ENCODE measurements at places on chromosomes 7 and 10.

DNA sequence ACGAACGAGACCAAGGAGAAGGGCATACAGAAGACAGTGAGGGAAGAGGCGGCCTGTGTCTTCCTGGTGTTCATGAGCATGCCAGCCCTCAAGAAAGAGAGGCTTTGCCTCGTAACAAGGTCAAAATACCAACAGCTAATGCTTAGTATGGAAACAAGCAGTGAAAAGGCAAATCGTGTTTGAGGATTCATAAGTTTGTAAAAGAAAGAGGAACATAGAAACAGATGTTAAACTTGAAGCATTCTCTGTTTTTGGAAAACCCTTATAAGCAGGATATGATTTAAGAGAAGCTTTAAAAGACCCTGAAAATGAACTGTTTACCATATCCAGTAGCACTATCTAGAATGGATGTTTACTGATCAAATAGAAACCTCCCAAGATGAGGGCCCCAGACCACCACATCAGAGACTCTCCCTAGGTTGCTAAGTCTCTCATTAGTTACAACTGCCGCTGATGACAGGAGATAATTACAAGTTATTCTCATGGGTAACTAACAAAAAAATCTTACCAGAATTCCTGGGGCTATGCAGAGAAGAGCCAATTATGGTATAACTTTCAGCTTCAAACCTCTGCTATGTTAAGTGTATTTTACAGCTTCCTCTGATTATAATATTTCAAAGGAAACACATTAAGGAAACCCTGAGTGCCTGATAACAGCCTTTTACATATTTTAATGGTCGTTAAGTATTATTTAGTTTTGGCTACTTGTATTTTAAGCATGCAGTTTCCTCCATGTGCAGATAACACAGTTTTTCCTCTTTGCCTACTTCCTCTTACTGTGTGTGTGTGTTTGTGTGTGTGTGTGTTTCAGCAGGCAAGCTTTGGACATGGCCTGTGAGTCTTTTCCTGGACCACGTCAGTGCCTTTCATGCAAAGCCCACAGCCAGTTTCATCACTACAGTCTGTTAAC is 17.9 kb downstream of the JCAD start:
- DNase-seq, result no peak

DNA sequence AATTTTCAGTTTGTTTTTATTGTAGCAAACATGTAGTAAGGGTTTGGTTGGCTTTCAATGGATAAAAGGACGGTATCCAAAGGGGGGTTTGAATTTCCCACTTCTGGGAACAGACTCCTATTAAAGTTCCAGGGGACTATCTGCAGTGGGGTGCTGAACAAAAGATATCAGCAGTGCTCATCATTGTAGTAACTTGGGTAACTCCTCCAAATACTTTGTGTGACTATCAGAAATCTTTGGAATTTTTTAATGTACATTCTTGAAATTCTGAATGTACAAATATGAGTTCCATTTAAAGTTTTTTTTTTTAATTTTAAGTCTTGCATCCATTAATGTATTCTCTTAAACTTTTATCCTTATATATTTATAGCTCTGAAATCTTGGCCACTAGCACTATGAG is 42.1 kb downstream of the CYP51A1 start:
- peak; percentile 15 for DNase-seq

- DNase-seq, result peak; percentile 22
Observed at GRCh38 chr10:92239600-92240288, 51.1 kb downstream of the CPEB3 start.

- DNase-seq, result no peak
Observed at GRCh38 chr7:132778761-132779160, 202.5 kb upstream of the PLXNA4 start.

DNA sequence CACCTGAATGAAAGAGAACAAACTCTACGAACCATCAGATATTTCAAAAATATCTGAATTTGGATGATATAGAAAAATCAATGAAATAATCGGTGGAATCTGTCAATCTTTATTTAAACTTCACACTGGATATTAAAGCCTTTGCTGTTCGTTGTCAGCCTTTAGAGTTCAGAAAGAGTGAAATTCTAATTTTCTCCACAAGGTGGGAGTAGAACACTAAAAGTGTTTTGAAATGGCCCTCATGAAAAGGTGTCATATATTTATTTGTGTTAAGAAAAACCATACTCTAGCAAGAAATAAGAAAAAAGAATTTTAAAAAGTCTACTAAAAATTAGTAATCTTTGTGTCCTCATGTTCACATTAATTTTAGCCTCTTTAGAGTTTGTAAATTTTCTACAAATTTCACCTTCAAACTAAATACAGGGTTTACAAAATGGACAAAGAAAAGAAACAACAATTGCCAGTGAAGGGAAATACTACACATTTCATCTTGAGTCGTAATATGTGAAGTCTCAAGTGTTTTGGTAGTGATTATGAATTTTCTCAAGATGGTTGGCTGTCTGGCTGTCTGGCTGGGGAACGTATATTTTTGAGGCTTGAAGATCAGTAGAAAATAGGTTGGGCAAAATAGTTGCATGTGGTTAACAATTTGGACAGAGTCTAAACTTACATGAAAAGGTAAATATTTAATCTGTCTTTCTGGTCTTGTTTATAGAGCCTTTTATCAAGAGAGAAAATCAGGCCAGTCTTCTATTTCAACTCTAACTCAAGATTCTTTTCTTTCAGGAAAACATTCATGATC is 43.7 kb downstream of the DNAJB9 start:
- peak; percentile 31 for DNase-seq

DNA sequence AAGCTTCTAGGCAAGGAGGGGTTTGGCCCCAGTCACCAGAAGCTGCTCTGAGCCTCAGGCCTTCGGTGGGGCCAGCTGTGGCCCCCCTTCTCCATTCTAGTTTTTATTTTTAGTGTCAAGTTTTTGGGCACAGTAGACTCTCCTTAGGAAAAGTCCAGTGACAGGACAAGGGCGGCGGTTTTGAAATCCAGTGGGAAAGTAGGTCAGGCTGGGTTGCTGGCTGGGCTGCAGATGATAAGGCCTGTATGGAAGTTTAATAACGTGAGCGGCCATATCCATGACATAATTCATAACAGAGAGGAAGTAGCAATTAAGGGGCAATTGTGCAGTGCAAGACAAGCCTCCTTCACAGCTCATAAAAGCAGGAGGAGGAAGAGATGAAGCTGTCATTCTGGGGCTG is 87.1 kb upstream of the ZNF716 start:
- DNase-seq, result no peak

DNA sequence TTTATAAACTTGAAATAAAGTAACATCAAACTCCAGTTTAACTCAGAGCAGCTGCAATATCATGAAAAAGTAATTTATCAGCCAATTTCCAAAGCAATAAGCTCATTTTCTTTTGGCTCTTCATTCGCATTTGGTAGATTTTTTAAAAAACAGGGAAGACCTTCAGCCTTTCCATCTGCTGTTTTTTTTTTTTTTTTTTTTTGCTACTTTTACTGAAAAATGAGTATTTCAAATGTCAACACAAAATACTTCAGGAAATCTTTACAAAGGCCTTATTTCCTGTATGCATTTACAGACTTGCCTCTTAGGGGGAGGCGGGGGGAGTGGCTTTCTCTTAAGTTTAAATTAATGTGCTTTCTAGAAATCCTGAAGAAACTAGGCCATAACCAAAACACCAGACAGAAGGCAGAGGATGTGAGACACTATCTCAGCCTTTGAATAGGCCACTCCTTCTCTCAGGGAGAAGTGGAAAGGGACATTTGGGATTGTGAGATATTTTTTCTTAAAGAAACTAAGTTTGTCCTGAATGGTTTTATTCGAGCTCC is 91.8 kb downstream of the COL28A1 start:
- DNase-seq, result no peak

DNA sequence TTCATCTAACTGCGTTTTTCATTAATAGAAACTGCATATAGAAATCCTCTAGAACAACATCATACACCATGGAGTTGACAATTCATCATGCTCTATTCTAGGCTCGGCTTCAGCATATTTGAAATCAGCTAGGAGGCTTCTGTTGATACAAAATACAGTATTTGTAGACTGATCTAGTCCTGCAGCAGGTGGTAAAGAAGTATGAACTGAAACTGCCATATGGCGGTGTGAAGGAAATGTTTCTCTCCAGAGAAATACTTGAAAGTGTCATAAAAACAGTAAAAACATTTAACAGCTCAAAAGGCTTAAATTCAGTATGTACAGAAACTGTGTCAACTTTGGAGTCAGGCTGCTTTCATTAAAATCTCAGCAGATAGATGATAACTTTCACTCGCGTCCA is 32.0 kb upstream of the MYO3A start:
- DNase-seq, result no peak

- DNase-seq, result no peak
Observed at GRCh38 chr7:154693661-154694060, 309.3 kb downstream of the PAXIP1 start.

DNA sequence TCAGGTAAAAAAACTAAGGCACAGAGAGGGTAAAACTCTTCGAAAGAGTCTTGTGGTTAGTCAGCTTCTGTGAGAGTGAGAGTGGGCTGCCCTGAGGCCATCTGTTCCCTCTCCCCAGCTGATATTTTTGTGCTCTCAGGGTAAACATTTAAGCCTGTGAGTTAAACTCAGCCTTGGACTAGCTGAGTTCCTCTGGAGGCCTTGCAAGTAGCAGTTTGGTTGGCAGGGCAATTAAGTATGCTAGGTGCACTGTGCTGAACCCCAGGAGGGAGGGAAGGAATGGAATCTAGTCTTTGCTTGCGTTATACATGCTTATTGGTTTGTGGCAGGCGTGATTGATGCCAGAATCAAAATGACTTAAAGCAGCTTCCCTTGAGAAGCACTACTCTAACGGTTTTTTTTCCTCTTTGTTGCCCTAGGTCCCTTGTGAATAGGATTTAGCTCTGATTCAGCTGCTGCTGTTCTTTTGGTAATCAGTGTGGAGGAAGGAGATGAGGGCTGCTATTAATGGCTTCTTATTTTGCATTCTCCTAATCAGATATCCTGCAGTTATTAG is 140.2 kb downstream of the AUTS2 start:
- DNase-seq, result peak; percentile 40

DNA sequence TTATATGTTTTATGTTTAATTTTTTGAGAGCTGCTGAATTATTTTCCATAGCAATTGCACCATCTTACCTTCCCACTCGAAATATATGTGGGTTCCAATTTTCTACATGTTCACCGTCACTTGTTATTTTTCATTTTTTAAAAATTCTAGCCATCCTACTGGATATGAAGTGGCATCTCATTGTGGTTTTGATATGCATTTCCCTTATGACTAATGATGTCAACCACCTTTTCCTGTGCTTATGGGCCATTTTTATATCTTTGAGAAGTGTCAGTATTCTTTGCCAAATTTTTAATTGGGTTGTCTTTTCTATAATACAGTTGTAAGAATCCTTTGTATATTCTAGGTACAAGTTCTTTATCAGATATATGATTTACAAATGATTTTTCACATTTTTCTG is 27.8 kb downstream of the NHLRC2 start:
- DNase-seq, result no peak

GRCh38 chr10:114000457-114001010 is 43.1 kb upstream of the ADRB1 start:
- no peak for DNase-seq

- peak; percentile 89 for DNase-seq
Observed at GRCh38 chr10:73262105-73262730, 9.8 kb upstream of the MRPS16 start.

GRCh38 chr7:127704211-127704610 is 52.2 kb downstream of the SND1 start:
- DNase-seq, result no peak

DNA sequence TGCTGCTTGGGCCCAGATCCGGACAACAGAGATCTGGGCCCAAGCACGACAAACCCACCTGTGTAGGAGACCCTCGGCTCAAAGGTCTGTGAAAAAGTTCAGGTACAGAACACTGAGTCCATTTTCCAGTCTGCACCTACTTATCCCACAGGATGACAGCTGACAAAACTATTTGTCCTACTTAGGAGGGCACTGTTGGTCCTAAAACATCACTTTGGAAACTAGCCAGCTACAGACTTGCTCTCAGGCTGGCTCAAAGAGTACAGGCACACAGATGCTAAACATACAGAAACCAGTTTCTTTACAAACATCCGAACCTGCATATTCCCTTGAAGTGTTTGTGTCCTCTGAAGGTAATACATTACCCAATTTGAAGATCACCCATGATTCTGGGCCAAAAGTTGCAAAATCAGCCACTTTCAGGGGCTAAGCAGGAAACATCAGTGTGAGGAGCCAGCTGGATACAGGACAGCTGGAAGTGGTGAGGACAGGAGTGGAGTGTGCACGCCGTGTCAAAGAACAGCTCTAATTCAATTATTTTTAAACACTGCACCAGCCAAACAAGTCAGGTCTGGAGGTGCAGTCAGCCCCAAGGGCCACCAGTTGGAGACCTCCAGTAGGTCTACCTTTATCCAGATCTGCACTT is 88.5 kb downstream of the NOC3L start:
- peak; percentile 64 for DNase-seq

DNA sequence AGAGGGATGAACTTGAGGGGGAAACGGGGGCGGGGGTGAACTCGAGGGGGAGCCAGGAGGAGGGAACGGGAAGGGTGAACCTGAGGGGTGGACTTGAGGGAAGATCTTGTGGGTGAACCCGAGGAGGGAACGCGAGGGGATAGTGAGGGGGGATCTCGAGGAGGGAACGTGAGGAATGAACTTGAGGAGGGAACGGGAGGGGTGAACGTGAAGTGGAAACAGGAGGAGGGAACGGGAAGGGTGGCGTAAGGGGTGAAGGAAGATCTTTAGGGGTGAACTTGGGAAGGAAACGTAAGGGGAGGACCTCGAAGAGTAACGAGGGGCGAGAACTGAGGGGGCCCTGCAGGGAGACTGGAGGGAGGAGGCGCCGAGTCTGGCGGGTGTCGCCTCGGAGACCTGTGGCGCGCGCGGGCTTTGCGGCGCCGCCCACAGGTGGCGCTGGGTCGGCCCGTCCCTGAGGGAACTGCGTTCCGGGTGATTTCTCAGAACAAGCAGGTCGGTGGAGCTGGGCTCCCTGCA is 651 bp downstream of the MYO3A start:
- DNase-seq, result no peak

DNA sequence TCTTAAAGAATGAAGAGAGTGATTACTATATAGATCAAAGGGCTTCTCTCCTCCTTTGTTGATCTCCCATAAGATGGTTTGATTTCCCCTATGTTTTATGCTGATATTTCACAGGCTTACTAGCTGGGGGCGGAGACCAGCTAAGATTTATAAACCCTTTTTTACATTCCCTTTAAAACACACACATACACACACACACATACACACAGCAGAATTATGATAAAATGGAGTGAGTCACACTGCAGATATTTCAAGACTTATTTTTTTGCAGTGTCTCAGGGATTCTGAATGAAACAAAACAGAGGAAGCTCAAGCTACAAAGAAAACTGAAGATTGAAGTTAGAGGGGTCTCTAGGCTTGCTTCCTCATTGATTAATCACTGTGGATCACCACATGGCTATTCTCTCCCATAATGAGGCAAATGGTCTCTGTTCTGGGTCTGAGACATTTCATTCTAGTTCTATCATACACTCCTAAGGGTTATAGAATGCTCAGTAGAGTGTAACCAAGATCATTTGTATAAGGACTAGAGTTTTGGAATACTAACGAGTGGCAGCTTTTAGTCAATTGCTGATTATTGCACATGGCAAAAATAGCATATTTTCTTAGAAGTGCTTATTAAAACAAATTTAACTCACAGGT is 18.6 kb downstream of the INA start:
- DNase-seq, result peak; percentile 77

DNA sequence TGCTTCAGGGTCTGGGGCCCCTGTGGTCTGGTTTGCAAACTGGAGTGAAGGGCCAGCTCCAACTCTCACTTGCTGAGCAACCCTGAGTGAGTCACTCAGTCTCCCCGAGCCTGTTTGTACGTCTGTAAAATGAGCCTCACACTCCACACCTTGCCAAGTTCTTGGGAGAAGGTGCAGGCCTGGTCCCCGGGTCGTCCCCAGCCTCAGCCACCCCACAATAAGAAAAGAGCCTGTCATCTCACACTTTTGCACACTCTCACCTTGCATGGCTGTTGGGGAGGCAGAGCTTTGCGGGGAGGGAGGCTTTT is 5.2 kb downstream of the GRIFIN start:
- no peak for DNase-seq

All from AG10803 (cell line).